ENCODE measurements at places on chromosomes 4 and X.

DNA sequence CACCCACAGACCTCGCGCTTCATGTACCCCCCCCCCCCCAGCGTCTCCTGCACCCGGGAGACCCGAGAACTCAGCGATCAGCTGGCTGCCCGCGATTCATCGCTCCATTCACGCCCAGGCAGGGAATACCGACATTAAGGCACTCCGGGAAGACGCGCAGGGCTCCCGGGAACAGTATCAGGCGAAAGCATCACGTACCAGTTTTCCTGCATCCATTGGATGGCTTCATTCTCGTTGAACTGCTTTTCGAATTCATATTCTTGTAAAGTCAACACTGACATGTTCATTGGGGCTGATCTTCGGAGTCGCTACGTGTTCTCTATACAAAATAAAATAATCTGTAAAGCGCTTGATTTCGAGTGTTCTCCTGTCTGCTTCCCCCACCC, 373 bp downstream of the ELOVL6 start:
- DNase-seq = no peak

DNA sequence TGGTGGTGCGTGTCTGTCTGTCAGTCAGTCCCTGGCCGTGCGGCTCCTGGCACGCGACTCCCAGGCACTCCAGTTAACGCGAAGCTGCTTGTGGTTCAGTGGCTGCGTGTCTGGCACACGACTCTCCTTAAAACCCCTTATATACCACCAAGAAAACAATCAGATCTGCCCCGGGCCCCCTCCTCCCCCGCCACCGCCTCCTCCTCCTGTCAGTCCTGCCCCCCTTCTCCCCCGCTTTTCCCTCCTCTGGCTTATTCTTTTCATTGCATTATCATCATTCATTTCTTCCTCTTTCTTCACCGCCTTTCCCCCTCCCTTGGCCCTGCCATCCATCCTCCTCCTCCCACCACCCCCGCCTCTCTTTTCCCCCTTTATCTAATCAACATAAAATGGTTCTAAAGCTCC, at the start of gene NEUROG2:
NEUROG2 (minus strand) TSS at position 115 of the 405 bp plus-strand sequence. CDS start 705 bp downstream, outside the sequence.
- no peak for DNase-seq

DNA sequence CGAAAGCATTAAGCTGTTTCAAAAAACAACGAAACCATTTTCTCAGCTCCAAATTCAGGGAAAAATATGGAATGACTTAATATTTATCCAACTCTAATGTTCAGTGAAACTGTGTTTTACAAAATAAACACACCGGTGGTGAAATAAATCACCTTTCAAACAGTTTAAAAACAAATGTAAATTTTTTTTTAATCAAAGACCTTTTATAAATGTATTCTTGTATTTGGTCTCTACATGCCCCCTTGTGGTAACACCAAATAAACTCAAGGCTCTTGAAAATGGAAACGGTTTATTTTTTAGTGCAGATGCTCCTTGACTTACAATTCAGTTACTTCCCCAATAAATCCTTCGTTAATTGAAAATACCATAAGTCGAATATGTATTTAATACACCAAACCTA, 45.8 kb upstream of the ITM2A start:
- DNase-seq = no peak

DNA sequence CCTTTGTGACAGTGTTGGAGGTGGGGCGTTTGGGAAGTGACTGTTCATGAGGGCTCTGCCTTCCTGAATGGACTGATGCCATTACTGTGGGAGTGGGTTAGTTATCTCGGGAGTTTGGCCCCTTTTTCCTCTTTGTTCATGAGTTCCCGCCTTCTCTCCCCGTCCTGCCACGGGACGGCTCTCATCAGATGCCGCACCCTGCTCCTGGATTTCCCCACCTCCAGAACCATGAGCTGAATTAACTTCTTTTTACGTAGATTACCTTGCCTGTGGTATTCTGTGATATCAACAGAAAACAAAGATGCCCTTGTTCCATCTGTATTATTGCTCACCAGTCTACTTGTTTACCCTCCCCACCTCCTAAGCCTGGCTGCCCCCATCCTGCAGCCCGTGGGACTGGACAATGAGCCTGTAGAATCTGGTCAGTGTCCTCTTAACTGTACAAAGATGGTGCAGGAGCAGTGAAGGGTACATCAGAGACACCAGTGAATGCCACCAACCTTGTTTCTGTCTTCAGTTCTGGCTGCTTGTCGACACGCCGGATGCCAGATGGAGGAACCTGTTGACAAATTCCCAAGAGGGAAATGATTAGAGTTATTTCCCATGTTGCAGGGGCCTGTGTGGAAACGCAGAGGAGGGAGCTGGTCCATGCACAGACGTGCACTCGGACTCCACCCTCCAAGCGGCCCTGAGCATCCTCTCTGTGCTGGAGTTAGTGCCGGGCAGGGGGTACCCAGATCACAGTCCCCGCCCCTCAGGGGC, 104.7 kb downstream of the ABLIM2 start:
- DNase-seq = no peak

GRCh38 chrX:44234541-44234940, 108.9 kb downstream of the EFHC2 start:
- no peak for DNase-seq

DNA sequence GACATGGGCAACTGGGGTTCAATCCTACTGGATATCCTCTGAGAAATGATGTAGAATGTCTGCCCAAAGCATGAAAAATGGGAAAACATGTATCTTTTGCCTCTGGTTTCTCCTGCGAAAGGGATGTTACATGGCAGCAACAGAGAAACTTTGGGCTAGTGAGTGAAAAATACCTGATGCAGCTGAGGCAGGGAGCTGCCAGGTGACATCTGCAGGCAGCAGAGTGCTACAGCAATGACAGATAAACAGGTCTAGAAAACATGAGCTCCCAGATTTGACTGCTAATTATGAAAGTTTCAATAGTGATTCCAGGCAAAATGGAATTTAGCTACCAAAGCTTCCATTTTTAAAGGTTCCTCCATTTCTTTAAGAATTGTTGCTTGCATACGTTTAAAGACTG, 4.8 kb upstream of the CXCL1 start:
- DNase-seq = no peak

- no peak for DNase-seq
These were observed 31.8 kb downstream of the PDGFC start for GRCh38 chr4:156939801-156940200.

Data from NCI-H226 (cell line).